Left ventricle myocardium superior (tissue), 1 donor: ENCODE measurements at places on chromosomes 1 and 21.

- peak; percentile 65 for DNase-seq
Observed at GRCh38 chr1:25031966-25032667, 102.0 kb upstream of the RUNX3 start.

- DNase-seq = no peak
Observed at GRCh38 chr1:101769520-101769919, 227.2 kb downstream of the OLFM3 start.

DNA sequence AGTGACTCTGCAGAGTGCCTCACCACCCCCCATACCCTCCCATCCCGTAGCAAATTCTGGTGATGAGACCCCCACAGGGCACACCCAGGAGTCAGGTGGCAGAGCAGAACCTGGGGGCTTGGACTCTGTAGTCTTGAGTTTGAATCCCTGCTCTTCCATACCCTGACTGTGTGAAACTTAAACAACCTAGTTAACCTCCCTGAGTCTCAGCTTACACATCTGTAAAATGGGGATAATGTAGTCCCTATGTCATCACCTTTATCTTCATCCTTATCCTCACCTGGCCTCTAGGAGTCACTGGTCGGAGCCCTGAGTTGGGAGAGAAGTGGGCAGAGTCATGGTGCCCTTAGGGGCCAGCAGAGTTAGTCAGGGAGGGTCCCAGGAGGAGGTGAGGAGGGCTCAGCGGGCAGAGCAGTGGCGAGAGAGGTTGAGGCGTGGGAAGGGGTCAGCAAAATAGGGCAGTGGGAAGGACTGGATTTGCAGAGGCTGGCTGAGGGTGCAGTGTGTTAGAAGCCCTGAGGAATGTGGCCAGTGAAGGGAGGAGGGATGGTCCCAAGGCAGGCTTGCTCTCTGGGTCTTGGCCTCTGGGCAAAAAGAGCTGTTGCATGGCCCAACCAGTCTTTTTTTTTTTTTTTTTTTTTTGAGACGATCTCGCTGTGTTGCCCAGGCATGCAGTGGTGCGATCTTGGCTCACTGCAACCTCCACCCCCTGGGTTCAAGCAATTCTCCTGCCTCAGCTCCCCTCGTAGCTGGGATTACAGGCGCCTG lies 18.6 kb downstream of the C1orf167 start:
- DNase-seq = no peak

DNA sequence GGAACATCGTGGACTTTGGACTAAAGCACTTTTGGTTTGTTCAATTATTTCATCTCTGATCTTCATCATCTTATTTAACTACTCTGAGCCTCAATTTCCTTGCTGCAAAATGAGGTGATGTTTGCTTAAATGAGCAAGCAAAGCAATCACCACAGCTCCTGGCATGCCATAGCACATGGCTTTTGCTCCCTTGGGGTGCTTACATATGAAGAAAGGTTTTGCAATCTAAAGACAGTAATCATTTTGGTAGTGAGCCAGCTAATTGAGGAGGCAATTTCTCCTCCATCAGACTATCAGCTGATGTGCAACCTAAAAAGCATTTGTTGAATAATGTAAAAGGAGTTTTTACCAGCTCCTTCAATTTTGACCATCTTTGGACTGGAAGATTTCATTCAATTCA lies 68.8 kb upstream of the KCNJ15 start:
- no peak for DNase-seq

DNA sequence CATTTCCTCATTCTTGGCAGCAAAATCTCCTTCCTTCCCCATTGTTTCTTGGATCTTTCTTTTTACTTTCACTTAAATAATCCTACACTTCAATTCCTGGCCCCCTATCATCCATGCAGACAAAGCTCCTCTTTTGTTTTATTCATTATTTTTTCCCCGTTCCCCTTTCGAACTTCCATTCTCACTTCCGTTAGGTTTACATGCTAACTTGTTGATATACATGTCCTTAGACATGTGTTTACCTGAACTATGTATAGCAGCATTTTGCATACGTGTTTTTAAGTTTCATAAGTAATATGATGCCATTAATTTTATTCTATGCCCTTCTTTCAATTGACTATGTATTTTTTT lies 67.0 kb upstream of the LYST start:
- no peak for DNase-seq

GRCh38 chr21:45531393-45532215 lies 10.6 kb downstream of the SLC19A1 start:
- peak; percentile 29 for DNase-seq

DNA sequence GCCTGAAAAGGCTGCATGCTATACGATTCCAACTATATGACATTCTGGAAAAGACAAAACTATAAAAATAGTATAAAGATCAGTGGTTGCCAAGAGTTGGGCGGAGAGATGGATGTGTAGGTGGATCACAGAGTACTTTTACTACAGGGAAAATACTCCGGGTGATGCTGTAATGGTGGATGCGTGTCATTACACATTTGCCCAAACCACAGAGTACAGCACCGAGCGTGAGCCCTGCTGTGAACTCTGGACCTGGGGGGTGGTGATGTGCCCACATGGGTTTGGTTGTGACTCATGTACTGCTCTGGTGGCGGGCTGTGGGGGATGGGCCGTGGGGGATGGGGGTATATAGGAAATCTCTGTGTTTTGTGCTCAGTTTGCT lies 162.7 kb upstream of the COL6A1 start:
- DNase-seq = no peak

DNA sequence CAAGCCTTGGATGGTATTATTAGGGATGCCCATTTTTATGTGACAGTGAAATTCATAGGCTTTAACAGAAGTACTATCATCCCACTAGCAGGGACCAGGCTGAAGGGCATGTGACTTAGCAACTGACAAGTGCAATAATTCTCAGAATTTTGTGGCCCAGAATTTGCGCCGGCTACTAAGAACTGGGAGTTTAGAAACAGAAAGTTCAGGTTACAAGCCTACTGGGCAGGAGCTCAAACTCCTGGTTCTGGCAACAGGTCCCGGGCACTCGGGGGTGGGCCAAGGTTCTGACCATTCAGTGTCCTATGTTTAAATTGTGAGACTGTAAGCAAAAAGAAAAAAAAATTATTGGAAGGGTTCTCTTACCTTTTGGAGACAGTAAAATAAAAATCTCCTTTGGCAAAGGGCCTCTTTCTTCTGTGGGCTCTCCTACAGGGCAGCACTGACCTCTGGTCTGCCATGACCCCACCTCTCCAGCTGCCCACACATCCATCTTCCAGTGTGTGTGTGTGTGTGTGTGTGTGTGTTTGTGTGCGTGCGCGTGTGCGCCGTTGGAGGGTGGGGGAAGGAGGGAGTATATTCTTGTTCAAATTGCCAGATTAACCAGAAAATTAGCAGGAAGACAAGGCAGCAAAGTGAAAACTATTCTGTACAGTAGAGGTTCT lies 26.1 kb downstream of the IRF2BP2 start:
- no peak for DNase-seq
